ENCODE measurements at places on chromosomes 12 and 14. TPM values are rescaled to one million over a fixed set of nuclear protein-coding genes. Genes with fewer than 3 reads are reported as not detected.
A peak's percentile ranks its signal among the peaks of the same experiment; 100 is the strongest.

GRCh38 chr14:80425686-80426085, 214.4 kb upstream of the DIO2 start:
- DNase-seq = no peak

DNA sequence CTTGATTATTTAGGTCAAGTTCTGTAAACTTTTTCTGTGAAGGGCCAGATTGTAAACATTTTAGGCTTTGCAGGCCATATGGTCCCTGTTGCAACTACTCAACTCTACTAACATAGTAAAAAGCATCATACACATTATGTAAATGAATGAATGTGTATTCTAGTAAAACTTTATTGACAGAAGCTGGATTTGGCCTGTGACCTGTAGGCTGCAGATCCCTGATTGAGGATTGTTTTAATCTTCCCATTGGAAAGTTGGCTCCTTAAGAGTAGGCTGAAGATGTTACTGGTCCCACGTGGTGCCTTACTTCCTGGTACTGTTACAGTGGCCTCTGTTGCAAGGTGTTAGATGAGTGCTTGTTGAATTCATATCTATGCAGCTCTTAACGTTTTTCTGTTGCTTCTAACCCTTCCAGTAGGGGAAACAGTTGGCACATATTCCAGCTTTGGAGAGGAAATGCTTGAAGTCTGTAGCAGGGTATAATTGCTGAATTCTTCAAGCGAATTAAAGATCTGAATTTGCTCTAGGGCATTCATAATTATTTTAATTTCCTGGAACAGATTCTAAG, 133.6 kb upstream of the DNM1L start:
- no peak for DNase-seq

DNA sequence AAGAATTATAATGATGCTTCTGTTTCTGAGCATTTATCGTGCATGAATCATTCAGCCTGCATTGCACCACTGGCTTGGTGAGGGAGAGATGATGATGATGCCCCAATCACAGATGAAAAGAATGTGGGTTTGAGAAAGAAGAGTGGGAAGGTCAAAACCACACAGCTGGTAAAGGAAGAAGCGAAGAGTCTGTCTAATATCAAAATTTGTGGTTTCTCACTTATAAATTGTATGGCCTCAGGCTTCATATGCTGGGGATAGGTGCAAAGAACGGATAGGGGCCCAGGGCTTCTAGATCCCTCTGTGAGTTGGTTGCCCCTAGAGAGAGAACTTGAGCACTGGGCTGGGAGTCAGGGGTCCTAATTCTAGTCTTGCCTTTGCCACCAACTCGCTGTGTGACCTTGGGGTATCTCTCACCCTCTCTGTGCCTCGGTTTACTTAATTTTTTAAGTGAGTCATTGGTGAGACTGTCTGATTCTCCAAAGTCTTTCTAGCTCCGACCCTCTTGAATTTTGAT, 2.2 kb downstream of the OASL start:
- no peak for DNase-seq

- DNase-seq = no peak
Observed at GRCh38 chr12:92085040-92085735, 60.5 kb downstream of the BTG1 start.

DNA sequence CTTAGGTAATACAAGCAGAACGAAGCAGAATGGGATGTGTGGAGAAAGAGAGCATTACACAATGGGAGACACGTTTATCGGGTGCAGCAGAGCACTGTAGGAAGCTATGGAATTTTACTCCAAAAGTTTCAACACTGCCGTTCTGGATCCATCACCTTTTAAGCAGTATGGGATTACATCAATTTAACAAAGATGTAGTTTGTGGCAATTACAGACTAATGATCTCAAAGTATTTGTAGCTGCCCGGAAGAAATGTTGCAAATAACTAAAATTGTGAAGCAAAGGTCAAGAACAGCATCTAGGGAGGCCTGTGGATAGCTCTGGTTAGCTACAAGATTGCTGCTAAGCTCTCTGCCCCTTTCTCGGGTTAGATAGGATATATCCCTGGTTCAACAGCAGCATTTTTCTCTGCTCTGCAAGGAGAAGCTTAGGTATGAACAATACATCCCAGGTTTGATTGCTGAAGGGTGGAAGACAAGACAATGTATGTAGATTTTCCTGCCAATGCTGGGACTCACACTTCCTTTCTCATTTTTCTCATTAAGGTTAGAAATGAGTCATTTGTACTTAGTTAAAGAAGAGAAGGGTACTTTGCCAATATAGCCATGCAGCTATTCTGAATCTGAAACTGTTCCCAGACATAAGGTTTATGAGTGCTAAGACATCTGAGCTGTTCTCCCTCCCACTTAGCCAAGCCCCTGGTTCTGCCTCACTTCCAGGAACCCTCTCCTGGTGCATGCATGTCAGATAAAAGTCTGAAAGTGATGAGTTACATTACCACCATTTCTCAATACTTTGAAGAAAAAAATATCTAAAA, 75.0 kb upstream of the HIF1A start:
- DNase-seq = no peak

DNA sequence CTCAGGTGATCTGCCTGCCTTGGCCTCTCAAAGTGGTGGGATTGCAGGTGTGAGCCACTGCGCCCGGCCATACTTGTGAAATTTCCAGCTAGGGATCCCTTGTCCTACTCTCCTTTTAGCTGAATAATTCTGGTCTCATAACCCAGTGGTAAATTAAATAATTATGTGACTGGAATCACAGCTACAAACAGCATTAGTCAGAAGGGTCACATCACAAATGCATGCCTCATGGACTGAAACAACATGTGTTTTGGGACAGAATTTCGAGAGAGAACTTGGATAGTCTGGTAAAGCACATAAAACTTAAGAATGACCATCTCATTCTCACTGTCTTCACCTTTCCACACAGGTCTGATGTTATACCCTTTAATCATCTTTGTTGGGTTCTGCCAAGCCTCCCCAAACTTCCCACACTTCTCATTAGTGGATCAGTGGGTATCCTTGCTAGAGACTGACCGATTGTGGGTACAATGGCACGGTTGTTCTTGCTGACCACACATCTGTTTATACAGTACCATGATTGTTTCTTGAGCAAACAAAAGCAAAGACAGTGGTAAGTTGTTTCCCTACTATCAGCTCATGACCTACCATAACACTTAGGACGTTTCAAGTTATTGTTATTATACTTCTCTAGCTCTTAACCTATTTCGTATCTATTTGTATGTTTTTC, 5.1 kb downstream of the GPRC5D start:
- DNase-seq = no peak

GRCh38 chr14:59093902-59094301, 94.6 kb upstream of the DAAM1 start:
- DNase-seq = no peak

- DNase-seq = no peak
Observed at GRCh38 chr14:104092931-104093365, 7.4 kb downstream of the ASPG start.

DNA sequence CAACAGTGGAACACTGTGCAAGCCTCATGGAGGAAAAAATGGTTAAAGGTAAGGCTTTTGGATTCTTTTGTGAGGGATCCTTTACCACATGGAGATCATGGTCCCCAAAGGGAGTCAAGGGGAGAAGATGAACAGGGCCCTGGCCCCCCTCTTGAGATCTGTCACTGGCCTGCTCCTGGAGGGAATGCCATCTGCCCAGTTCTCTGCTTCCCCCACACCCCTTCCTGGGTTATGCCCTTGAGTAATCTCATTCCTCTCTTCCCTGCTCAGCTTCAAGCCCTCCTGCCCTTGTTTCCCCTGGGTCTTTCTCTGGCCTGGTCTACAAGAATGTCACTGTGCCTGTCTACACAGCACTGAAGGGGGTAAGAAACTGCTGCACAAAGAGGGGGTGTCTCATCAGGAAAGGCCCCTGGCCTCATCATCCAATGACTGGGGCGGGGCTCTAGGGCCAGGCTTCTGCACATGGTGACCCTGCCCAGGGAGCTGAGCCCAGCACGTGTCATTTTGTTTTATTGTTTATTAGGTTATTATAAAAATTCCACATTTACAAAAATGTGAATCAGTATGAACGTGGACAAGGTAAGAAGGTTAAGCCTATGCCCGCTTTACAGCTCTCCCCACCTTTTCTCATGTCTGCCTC, 30.3 kb downstream of the PIGH start:
- DNase-seq = no peak

DNA sequence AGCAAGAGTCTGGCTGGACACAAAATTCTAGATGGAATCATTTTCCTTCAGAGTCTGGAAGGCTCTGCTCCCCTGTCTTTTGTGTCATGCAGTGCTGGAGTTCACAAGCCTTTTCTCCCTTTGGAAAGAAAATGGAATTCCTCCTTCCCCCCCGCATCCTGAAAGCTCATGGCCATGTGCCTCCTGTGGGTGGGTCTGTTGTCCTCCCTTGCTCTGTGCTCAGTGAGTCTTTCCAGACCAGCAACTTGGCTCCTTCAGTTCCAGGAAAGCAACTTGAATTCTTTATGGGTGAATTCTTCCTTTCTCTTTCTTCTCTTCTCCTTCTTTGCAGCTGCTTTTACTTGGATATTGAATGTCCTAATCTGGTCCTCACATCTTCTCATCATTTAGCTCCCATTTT, 70.2 kb downstream of the TUNAR start:
- DNase-seq = no peak

GRCh38 chr14:22319526-22320361, 269.3 kb downstream of the DAD1 start:
- peak; percentile 29 for DNase-seq

- DNase-seq = no peak
Observed at GRCh38 chr14:46344327-46344937, 307.1 kb downstream of the RPL10L start.

DNA sequence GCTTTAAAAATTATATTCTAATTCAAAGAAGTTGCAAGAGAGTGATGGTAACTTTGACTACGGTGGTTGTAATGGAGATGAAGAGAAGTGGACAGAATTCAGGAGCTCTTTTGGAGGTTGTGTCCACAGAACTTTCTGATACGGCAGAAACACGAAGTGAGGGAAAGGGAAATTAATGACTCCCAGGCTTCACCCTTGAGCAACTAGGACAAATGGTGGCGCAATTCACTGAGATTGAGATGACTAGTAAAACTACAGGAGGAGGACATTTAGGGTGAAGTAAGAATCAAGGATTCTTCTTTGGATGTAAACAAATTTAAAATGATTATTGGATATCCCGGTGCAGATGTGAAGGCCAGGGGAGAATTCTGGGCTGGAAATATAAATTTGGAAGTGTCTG, 212.6 kb downstream of the PTPRO start:
- DNase-seq = no peak

DNA sequence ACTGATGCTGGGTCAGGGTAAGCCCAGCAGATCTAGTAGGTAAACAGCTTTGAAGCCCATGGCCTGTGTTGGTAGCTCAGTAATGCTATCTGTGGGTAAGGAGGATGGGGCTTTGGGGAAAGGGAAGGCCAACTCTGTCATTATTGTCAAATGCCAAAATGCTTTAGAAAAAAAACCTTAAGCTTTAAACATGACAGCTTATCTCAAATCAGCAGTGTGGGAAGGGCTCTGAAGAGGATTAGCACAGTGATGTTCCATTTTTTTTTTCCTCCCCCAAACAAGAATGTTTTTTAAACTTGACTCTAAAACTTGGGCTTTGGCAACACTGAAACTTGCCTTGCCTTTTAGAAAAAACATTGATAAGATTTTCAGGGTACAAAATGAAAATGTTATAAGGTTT, 11.7 kb downstream of the DAAM1 start:
- no peak for DNase-seq

DNA sequence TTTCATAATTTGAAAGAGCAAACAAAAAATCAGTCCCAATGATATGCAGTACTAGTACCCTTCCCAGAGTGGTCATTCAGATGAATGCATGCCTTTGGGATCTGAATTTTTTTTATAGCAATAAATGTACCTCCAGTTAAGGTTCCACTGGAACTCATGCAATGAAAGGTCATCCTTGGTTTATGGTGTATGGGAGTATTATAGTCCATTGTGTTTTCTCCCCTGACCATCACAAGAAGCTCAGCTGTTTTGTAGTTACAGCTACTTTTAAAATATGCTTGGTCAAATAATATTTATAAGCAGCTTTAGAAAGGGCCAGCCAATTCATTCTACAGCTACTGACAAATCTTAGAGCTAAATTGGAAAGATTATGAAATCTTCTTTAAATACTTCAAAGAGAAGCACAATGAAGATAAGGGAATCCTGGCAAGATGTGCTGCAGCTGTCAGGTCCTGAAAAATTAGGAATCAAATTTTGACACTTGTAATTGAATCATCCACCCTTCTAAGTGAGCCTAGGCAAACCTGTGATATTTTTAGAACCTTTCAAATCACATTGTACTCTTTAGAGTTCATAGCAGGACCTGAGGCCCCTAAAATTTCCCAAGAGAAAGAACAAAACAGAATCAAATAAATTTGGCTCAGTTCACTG, 46.5 kb downstream of the IFT81 start:
- no peak for DNase-seq

GRCh38 chr12:106764220-106764619, 10.3 kb upstream of the RIC8B start:
- no peak for DNase-seq

GRCh38 chr12:51198568-51199365, 19.1 kb downstream of the POU6F1 start:
- DNase-seq = no peak

DNA sequence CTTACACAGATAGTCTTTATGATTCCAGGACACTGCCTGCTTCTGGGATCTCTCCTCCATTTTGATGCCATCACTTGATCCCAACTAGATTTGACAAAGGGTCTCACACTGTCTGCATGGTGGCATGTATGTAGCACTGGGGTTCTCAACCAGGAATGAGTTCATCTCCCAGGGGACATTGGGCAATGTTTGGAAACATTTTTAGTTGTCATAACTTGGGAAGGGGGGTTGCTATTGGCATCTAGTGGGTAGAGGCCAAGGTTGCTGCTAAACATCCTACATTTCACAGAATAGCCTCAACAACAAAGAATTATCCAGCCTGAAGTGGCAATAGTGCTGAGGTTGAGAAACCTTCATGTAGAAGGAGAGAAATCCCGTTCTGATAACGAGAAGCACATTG, 376.2 kb downstream of the DPF3 start:
- no peak for DNase-seq

Gene C3AR1
- 6.1 TPM for polyA plus RNA-seq

Gene CLEC7A
- 8.3 TPM for polyA plus RNA-seq

Gene POLE
- polyA plus RNA-seq = 48.1 TPM

Gene ASCL1
- 6.4 TPM for polyA plus RNA-seq

Gene HSP90AA1
- 661 TPM for polyA plus RNA-seq

Gene PTPRB
- polyA plus RNA-seq = 7.2 TPM

Gene TTC9
- polyA plus RNA-seq = 1.9 TPM

Gene MFAP5
- polyA plus RNA-seq = 7.6 TPM

Gene KRT74
- polyA plus RNA-seq = not detected

Gene TSHR
- 0.16 TPM for polyA plus RNA-seq

Gene EEA1
- 15.5 TPM for polyA plus RNA-seq

Gene DTD2
- 15.3 TPM for polyA plus RNA-seq

Gene TBC1D30
- polyA plus RNA-seq = 14.3 TPM

Gene SERPINA12
- polyA plus RNA-seq = not detected

Gene SLC5A8
- polyA plus RNA-seq = 0.22 TPM

Gene SETD3
- 56.9 TPM for polyA plus RNA-seq

Gene FBXO21
- 32.0 TPM for polyA plus RNA-seq
